ENCODE measurements at places on chromosomes 16 and 17. TPM values are rescaled to one million over a fixed set of nuclear protein-coding genes. Genes with fewer than 3 reads are reported as not detected.

MYH8 gene
- total RNA-seq: not detected

ABCC12 gene
- not detected for total RNA-seq

- DNase-seq: peak; percentile 31
Observed at GRCh38 chr16:72664056-72664508, 383.8 kb downstream of the ZFHX3 start.

DNA sequence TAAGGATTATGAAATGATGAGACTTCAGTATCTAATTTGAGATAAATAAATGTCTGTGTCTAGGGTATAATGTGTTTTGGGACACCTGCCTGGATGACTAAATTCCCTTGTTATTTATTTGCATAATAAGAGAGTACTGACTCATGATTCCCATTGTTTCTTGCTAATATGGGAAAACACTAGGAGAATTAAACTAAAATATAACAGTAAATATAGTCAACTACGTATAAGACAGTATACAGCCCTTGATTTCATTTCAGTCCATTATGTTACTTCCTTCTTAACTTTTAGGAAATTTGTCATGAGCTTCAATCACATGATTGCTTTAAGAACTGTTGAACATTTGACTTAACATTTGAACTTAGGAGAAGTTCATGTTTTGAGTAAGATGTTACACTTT is 62.4 kb downstream of the VMP1 start:
- no peak for DNase-seq

DNA sequence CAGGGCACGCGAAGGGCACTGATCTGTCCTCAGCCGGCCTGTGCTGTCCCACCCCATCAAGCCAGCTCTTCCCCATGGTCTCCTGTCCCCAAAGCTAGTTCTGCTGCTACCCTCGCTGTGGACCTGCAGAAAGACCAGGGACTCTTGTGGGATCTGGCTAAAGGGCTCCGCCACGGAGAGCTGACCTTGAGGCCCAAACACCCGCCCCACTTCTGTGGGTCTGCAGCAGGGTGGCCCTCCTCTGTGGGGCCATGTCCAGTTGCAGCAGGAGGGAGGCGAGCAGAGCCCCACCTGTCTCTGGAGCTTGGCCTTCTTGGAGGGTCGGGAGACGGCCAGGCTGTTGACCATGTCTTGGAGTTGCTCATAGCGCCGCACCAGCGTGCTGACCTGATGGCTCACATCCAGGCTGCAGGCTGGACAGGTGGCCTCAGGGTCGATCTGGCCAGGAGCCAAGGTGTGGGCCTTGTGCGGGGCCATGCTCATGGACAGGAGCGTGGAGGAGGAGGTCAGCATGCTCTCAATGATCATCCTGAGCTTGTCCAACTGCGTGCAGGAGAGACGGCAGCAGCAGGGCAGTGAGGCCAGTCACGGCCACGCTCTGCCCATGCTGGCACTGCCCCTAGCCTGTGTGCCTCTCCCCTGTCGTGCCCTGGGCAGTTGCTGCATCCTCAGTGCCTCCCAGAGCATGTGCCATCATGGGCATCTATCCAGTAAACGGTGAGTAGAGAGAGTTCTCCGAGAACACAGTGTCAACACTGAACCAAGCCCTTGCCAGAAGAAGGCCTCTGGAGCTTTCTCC is 16.6 kb downstream of the UBALD2 start:
- no peak for DNase-seq

GRCh38 chr17:44037471-44037870 is 22.7 kb upstream of the TMEM101 start:
- no peak for DNase-seq

DNA sequence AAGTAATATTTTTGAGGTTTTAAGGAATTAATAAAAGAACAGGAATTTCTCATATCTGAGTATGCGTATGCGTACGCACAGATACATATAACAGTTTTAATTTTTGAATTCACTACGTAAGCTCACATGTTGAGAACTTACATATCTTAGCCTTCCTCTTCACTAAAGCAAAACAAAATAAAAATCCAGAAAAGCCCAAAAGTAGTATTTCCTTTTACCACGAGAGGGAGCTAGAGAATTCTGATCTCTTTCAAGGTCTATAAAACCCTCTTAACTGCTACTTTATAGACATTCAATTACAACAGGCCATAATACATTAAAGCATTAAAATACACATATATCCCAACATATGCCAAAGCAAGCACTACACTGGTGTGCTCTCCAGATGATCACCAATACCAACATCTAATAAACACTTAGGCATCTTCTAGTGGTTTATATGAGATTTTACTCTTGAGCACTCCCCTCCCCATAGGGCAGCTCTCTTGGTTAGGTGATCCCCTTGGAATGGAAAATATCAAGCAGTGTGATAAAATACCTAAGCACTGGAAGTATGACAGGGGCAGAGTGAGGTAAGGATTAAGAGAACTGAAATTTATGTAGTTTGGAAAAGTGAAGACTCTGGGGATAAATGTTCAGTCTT is 94.0 kb downstream of the SKAP1 start:
- DNase-seq: peak; percentile 70

DNA sequence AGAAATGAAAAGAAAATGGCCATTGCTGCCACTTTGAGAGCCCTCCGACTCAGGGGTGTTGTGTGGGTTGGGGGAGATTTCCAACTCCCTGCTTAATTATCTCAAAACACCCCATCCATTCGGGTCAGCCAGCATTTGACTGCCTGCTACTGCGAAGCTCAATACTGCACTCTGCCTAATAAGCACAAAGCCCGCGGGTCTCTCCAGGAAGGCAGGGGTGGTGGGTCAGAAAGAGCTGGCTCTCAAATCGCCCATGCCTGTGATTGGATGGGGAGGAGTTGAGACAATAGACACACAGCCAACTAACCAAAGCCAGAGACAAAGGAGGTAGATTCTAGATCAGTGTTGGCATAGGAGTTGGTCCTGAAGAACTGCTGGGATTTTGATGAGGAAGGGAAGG is 2.3 kb upstream of the XAF1 start:
- DNase-seq: no peak

GRCh38 chr17:67044016-67044772 is at the start of gene CACNG1:
Gene CACNG1, plus strand, starts transcription at chr17:67044554. Its CDS starts 107 bp downstream, at chr17:67044661.
- no peak for DNase-seq

DNA sequence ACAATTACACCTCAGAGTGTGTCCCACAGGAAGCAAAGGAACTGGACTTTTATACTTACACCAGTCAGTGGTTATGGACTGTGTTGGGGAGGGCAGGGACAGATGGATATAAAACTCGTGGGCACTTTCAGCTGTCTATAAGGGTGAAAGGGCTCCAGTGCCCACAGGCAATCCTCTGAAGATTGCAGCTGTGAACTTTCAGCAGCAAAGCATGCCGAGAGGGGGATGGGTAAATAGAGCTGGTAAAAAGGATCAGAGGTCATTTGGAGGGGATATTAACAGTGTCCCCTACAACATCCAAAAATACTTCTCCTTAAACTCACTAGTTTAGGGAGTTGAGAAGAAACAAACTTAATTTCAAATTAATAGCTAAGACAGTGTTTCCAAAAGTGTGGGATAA is 13.3 kb upstream of the RFWD3 start:
- DNase-seq: no peak
